SW 1271 (cell line): ENCODE measurements at places on chromosomes 2 and 18.

DNA sequence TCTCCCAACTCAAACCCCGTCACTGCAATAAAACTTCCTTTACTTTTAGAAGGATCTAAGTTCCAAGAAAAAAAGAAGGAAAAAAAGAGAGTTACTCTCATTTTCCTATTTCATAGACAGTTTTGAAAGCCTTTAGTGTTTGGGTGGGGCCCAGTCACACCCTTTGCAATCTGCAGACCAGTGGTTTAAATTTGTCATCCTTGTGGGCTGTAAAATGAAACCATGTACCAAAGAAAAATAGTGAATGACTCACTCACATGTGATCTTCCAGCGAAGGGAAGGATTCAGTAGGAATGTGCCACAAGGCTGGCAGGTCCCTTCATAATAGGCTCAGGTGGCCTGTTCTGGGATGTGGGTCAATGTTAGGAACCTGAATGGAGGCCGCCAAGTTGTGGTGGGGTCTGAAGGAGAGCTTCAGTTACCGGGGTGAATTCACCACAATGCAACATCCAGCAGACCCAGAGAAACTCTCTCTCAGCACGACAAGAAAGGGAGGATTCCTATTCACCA, 28.3 kb downstream of the ANXA4 start:
- peak; percentile 18 for DNase-seq

DNA sequence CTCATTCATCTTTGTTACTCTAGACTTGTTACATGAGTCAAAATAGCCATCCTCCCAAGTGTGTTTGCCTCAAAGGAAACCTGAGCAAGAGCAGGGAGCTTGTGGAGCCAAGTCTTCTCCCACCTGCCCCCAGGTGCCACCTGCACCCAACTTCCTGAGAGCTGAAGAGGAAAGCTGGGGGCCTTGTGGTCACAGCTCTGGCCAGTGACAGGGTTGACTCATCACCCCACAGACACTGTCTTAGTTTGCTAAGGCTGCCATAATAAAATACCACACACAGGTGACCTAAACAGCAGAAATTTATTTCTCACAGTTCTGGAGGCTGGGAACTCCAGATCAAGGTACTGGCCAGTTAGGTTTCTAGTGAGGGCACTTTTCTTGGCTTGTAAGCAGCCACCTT, 99.6 kb downstream of the TPGS2 start:
- no peak for DNase-seq

- no peak for DNase-seq
These were observed 55.7 kb downstream of the COA5 start for GRCh38 chr2:98552499-98553179.

- DNase-seq: no peak
These were observed 143.9 kb downstream of the MAIP1 start for GRCh38 chr2:200099256-200099655.

DNA sequence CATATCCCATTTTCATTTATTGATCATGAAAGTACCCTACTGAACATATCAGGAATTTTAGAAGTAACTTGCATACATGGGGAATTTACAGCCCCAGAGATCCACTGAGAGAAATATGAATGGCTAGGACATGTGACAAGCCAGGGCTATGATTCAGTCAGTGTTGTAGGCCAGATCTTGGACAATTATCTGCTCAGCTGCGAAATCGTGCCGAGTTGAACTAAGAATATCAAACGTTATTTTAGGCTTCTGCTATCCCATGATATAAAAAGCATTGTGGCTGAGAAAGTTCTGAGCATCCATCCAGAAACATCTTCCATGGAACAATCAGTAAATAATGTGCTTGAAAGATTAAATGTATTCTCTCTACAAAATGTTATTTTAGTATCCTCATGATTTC, 85.7 kb upstream of the UNC80 start:
- no peak for DNase-seq

DNA sequence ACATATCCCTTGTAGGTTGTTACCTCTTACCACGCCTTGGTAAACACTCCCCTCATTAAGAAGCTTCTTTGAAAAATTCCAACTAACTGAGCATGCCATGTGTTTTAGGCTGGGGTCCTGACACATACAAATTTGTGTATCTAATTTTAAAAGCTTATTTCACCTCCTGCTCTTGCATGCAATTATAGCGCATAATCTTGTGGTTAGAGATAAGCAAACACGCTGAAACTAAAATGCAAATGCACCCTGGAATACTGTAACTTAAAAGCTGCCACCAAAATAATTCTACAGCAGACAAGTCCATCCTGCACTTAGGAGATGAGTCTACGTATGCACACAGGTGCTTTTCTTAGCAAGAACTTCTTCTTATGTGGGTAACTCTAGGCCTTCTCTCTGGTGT, 990.2 kb downstream of the TSN start:
- no peak for DNase-seq

DNA sequence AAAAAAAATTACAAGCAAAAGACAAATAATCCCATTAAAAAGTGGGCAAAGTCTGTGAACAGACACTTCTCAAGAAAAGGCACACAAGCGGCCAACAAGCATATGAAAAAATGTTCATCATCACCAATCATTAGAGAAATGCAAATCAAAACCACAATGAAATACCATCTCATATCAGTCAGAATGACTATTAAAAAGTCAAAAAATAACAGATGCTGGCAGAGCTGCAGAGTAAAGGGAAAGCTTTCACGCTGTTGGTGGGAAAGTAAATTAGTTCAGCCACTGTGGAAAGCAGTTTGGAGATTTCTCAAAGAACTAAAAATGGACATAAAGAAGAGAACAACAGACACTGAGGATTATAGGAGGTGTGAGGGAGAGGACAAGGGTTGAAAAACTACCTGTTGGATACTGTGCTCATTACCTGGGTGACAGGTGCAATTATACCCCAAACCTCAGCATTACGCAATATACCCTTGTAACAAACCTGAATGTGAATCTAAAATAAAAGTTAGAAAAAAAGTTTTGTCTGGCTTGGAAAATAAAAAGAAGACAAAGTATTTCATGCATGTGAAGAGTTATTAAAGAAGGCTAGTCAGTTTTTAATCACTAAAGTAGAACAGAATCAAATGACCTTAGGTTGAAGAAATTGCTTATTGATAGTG, 8.7 kb upstream of the ACSL3 start:
- DNase-seq: no peak

GRCh38 chr2:60707750-60708371, 48.2 kb upstream of the PAPOLG start:
- peak; percentile 12 for DNase-seq

DNA sequence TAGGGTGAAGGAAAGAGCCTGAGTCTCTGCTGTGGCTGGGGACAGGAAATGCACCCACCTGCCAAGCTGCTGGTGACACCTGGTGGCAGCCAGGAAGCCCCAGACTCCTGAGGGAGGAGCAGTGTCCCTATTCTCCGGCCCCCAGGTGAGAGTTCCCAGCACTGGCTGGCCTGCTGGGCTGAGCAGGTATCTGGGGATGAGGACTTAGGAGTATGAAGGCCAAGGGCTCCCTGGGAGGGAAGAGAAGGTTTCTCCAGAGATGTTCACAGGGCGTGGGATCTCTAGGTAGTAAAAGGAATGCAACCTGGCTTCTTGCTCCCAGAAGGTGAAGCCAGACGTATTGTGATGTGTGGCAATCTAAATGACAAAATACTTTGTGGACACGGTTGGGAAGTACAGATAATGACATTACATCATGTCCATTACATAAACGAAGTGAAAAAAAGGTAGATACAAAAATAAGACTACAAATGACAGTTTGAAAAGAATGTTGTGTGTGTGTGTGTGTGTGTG, 75.8 kb upstream of the SLC1A4 start:
- DNase-seq: peak; percentile 3

DNA sequence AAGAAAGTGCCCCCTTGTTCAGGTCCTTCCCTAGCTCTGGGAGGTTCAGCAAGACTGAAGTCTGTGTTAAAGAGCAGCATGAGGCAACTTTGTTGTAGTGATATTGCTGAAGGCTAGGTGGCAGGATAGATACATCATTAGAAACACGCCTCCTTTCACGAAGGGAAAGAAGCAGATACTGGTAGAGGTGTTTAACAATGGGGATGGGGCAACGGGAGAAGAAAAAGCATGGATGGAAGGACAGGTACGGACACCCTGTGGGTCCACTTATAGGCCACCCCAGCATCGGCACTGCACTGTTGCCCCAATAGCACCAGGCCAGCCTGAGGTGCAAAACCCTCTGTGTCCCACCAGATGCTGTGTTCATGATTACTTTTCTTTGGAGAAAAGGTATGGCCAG, 3.5 kb upstream of the IGFBP5 start:
- peak; percentile 62 for DNase-seq

GRCh38 chr18:66623821-66624220, 19.9 kb upstream of the CDH19 start:
- no peak for DNase-seq

DNA sequence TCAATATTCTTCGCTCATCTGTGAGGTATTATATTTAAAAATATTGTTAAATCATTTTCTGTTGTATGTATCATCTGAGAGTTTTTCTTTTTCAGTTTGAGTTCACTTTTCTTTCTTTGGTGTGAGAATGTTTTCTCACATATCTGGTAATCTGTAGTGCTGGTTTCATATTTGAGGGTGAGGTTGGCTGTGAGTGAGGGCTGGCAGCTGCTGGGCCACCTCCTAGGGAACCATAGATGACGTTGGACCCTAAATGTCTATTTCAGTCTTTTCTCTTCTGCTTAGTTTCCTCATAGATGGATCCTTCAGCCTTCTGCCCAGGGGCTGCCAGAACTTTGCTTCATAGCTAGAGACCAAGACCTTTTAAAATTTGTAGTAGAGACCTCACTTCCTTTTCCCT, 33.5 kb downstream of the MGAT5 start:
- DNase-seq: no peak
